SHP77 treated with DMSO at 0.1 percent for 48 hours (cell line): ENCODE measurements at places on chromosomes 4 and X.

DNA sequence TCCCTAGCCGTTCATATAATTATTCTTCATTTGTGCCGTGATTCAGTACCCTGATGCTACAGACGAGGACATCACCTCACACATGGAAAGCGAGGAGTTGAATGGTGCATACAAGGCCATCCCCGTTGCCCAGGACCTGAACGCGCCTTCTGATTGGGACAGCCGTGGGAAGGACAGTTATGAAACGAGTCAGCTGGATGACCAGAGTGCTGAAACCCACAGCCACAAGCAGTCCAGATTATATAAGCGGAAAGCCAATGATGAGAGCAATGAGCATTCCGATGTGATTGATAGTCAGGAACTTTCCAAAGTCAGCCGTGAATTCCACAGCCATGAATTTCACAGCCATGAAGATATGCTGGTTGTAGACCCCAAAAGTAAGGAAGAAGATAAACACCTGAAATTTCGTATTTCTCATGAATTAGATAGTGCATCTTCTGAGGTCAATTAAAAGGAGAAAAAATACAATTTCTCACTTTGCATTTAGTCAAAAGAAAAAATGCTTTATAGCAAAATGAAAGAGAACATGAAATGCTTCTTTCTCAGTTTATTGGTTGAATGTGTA, 7.0 kb downstream of the SPP1 start:
- no peak for DNase-seq

DNA sequence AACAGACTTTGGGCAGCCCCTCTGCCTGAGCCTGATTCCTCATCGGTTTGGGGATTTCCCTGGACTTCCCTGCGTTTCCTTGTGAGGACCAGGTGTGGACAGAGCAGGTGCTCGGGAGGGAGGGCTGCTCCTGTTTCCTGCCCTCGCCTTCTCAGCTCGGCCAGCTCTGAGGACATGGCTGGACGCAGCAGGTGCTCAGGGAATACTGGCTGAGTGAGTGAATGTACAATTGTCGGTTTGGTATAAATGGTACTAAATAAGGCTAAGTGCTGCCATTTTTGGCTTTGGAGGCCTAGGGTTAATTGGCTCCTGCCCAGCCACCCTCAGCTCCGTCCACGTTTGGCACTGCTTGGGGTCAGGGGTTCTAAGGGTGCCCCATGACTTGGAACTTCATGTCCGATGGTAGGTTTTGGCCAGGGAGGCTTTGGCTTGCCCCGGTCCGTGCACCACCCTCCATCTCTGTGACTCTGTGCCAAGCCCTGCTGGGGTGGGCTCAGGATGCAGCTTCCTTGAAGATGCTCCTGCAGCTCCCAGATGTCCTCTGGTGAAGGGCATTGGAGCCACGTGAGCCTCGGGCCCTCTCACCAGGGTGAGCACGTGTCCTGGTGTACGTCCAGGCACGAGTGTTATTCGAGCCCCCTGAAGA, 45.0 kb upstream of the NKX1-1 start:
- no peak for DNase-seq

DNA sequence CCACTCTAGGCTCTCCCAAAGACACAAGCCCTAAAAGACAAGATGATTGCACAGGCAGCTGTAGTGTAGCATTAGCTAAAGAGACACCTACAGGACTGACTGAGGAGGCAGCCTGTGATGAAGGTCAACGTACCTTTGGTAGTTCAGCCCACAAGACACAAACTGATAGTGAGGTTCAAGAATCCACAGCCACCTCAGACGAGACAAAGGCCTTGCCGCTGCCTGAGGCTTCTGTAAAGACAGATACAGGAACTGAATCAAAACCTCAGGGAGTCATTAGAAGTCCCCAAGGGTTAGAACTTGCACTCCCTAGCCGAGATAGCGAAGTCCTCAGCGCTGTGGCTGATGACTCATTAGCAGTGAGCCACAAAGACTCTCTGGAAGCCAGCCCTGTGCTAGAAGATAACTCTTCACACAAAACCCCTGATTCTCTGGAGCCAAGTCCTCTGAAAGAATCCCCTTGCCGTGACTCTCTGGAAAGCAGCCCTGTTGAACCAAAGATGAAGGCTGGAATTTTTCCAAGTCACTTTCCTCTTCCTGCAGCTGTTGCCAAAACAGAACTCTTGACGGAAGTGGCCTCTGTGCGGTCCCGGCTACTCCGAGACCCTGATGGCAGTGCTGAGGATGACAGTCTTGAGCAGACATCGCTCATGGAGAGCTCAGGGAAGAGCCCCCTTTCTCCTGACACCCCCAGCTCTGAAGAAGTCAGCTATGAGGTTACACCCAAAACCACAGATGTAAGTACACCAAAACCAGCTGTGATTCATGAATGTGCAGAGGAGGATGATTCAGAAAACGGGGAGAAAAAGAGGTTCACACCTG, 306.3 kb downstream of the ANK2 start:
- no peak for DNase-seq

DNA sequence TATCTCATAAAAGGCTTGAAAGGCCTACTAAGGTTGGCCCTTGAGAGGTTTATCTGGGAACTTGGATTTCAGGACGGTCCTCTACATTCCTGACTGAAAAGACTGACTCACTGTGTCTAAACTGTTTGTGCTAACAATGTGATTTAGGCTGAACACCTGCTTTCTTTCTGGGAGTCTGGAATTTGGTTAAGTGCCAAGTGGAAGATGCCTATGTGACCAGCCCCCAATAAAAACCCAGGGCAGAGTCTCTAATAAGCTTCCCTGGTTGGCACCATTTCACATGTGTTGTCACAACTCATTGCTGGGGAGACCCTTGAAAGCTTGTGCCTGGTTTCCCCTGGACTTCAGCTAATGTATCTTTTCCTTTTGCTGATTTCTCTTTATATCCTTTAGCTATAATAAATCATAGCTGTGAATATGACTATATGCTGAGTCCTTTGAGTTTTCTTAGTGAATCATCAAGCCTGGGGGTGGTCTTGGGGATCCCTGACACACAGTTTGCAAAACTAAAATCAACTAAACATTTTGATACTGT, 55.1 kb downstream of the GPR82 start:
- DNase-seq = peak; percentile 27

DNA sequence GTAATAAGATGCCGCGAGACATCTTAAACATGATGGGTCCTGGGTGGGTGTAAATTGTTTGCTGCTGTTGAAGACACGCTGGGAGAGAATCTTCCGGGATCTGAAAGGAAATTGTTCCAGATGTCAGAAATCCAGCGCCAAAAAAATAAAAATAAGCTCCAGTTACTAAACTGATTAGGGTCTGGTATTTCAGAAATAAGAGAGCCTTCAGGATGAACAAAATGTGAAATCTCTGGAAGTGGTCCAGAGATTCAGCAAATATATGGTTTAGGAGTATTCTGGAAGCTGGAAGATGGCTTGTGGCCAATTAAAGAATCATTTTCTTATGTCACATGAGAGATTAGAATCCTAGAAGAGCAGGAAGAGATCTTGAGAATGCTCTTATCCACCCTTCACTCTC, 75.8 kb upstream of the NHS start:
- no peak for DNase-seq

DNA sequence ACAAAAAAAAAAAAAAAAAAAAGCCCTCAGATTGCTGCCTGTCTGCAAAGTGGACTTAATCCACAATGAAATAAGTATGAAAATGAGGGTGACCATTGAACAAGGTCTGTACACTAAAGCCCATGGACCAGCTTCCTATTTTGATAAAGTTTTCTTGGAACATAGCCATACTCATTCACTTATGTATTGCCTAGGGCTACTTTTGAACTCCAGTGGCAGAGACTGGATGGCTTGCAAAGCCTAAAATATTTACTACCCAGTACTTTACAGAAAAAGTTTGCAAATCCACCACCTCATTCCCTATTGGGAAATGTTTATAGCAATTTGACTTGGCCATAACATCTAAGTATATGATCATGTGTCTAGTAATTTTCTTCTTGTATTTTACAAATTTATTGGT, 481.7 kb downstream of the NAF1 start:
- no peak for DNase-seq

- peak; percentile 3 for DNase-seq
These were observed 1646.9 kb upstream of the ADGRL3 start for GRCh38 chr4:59553063-59553720.

DNA sequence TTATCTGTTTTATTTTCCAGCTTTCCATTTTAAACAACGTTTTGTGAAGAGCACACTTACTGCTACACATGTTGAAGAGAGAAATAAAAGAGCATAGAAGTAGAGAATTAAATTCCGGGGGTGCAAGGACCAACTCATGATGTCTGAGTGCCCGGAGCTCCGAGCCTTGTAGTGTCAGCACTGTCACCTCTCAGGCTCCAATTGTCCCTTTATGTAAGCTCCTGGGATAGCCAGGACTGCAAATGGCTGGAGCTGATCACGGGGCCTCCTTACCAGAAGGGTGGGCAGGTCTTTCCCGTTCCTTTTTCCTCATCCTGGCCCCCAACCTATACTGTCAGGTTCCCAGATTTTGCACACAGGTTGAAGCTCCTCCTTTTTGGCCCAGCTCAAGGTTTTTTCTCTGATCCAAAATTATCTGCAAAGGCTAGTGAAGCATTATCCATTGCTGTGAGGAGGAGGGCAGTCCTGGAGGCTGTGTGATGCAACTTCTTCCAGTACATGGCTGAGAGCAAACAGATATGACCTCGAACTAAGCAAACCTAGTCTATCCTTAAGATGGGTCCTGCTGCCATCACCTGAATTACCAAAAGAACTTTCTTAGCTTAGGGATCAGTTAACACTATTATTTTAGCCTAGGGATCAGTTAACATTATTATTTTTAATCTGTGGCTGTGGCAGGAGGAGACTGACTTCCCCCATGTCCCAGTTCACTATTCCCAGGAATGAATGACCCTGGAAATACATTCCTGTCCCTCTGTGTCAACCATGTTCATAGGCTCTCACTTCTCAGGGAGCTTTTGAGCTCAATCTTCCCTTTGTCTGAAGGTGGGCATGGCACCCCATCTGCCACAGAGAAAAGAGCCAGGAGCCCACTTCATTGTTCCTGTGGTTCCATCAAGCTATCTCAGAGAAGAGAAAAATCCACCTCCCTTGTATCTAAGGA, at the start of gene FGG:
FGG (minus strand) TSS at position 185 of the 943 bp plus-strand sequence; CDS start at position 138, 47 bp downstream.
- no peak for DNase-seq

- peak; percentile 5 for DNase-seq
These were observed 51.1 kb downstream of the SCML1 start for GRCh38 chrX:17788439-17788838.

DNA sequence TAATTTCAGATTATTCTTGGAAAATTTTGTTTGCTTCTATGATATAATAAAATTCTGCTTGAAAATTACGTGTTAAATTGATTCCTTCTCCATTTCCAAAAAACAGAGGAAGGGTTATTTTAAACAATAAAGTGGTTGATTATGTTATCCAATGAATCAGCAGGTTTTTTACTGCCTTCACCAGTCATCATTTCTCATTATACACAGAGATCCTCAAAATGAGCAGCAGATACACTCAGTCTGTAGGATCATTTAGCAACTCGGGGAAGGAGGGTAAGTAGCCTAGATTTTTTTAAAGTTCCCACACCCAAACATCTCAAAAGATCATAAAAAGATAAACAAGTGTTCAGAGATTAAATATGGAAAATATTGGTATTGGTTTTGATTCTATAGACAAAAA, 6.8 kb upstream of the TMEM144 start:
- no peak for DNase-seq

DNA sequence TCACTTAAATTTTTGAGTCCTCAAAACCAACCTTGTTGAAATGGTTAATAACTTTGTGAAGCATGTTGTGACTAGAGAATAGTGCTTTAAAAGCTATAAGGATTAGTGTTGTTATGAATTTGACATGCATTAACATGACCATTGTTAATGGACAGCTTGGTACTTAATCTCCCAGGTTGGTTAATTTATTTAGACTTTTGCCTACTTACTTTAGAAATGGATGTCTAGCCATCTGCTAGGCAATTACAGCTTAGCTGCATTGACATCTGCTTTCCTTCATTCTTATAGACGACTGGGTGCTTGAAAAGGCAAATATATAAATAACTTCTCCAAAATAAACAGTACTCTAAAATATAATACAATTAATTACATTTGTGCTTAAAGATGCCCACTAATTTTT, 368.0 kb downstream of the CCSER1 start:
- DNase-seq = no peak

GRCh38 chrX:63354484-63354883, 3.4 kb upstream of the SPIN4 start:
- DNase-seq = no peak

- DNase-seq = no peak
These were observed 372.3 kb downstream of the TMA16 start for GRCh38 chr4:163866728-163867315.

DNA sequence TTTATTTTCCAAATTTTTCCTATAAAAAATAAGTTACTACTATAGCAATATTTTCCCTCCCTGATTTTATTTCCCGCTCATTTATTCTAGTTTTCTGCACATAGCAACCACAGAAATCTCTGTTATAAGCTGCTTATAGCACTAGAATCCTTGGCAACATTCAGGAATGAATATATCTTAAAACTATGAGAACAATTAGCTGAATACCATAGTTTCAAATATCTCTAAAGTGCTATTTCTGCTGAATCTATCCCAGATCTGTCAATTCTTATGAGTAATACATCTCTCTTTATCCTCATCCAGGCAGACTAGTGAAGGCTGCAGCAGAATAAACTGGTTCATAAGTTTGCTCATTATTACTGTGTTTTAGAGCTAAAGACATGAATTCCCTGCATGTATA, 622.9 kb upstream of the DIPK2B start:
- DNase-seq = no peak
